ENCODE measurements at places on chromosomes 5 and 9.
A peak's percentile ranks its signal among the peaks of the same experiment; 100 is the strongest.

GRCh38 chr9:99237356-99237755 is 15.3 kb downstream of the SEC61B start:
- DNase-seq = no peak

DNA sequence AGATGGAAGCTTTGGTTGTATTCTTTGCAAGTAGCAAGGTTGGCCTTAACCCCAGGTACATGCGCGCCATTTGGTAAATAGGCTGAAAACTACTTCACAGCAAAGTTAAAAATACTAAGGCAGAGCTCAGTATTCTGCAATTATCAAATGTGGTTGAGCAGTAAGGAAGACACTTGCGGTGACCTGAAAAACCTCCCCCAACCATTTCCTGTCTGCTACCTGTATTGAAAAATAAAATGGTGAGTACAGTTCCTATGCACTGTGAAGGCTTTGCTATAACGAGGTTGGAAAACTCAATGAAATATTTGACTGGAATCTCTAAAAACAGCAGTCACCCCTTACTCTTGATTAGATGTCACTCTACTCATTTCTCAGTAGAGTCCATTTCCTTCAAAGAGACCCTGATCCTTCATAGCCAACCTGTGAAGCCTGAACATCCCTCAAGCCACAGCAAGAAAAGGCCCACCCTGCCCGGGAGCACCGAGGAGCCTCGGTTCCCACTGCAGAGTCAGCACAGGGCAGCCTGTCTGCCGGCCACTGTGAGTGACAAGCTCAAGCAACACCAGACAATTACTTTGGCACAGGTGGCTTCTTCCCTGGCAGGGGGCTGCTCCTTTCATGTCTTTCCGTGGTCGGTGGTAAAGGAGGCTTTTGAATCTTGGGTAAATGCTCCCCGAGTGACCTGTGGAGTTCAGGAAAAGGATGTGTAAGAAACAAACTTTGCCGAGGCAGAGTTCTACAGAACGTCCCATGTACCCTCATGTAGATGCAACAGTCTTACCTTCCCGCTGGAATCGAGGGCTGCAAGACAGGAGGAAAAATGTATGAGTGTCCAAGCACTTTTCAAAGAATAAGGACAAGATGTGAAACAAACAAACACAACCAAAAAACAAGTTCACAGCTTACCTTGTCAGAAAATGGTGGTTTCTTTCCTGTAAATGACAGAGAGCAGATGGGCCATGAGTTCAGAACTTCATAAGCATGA is 29.6 kb downstream of the C5orf58 start:
- peak; percentile 76 for DNase-seq

GRCh38 chr9:131334629-131335367 is 45.3 kb downstream of the PLPP7 start:
- DNase-seq = no peak

GRCh38 chr9:78422309-78422708 is 125.4 kb downstream of the PSAT1 start:
- no peak for DNase-seq

GRCh38 chr9:37025071-37025822 is 8.8 kb downstream of the PAX5 start:
- no peak for DNase-seq

- peak; percentile 65 for DNase-seq
Observed at GRCh38 chr9:33416996-33417395, 14.6 kb upstream of the AQP7 start.

GRCh38 chr5:149422366-149423048 is 43.4 kb upstream of the IL17B start:
- peak; percentile 8 for DNase-seq

GRCh38 chr5:7856855-7857254 is 5.9 kb upstream of the CFAP90 start:
- peak; percentile 46 for DNase-seq

DNA sequence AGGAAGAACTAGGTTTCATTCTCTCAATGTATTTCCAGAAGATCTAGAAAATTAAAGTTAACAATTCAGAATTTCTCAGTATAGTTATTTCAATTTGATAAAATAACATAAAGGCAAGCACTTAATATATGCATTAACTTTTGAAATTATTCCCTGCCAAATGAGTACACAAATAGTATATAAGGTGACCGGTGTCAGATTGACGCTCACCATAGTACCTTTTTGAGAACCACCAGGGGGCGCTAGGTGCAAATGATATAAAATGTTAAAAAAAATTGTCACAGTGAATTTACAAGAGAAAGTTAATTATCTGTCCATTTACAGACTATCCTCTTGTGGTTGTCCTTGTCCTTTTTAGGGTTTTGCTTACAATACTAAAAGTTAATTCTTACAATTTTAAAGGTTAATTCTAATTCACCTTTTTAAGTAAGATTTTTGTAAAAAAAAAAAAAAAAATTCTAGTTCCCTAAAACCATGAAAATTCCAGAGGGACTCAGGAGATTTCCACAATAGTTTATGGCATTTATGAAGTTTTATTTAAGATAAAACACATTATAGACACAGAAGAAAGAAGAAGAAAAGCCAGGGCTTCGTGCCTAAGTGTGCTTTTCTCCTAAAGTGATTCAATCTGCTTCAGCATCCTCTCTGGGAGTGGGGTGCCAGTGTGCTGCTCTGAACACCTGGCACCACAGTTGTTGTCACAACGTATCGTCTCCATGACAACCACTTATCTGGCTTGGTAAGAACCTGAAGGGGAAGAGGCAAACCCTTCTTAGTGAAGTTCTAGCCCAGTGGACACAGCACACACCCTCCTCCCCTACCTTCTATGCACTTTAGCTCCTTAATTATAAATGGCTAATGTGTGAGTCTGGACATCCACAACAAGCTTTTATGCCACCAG is 1.7 kb downstream of the ADAMTS16 start:
- DNase-seq = peak; percentile 41

GRCh38 chr9:546235-546634 is 295.3 kb upstream of the DMRT1 start:
- DNase-seq = no peak

DNA sequence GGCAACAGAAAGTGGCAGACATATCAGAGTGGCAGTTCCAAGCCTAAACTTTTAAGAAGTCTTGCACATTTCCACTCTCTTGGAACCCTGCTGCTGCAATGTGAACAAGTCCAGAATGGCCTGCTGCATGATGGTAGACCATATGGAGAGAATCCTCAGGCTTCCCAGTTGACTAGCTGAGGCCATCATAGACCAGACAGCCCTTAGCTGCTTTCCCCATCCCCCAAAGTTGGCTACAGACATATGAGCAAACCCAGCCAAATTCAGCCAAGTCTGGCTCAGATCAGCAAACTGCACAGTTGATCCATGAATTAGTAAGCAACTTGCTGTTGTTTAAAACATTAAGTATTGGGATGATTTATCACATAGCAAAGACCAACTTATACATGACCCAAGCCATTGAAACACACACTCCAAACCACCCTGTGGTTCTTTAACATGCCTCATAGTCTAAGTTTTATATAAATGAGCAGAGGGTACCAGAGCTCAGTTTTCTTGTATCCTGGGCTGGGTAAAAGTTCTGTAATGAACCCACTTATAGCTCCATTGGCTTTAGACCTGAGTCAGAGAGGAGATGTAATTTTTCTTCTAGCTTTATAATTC is 19.9 kb downstream of the PPP3R2 start:
- DNase-seq = no peak

All from CD4-positive, alpha-beta T cell treated with Interleukin-6 at 100 ng/mL for 8 hours (primary cell).